ENCODE measurements at places on chromosomes 3 and 15. TPM values are rescaled to one million over a fixed set of nuclear protein-coding genes. Genes with fewer than 3 reads are reported as not detected.

DNA sequence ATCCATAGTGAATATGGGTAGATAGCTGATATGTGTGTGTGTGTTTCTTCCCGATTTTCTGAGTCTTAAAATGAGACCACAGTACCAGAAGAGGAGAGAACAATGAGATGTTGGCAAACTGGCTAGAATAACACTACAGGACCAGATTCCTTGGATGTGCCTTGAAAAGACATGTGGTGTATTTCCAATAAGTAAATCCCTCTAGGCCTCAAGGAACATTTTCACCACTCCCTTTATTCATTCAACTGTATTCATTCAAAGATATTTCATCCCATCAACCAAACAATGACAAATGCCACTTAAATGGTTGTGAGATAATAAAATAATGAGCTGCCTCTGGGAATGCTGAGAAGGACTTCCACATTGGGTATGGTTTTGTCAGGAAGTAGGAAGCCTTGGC is 8.7 kb upstream of the BNC1 start:
- peaks cover 16% of the 10 kb centered on the region for H3K27me3 ChIP-seq
- H3K27ac ChIP-seq = no peak overlapping the region
- no peaks in the 10 kb centered on the region for H3K36me3 ChIP-seq
- no peaks in the 10 kb centered on the region for H3K4me1 ChIP-seq
- DNase-seq = no peak

Gene DGKG
- 0.11 TPM for total RNA-seq

- H3K4me3 ChIP-seq = no peak overlapping the region
- H3K4me1 ChIP-seq = peaks cover 23% of the 10 kb centered on the region
- no peak for DNase-seq
- no peaks in the 10 kb centered on the region for H3K36me3 ChIP-seq
- no peak overlapping the region for H3K27ac ChIP-seq
- peaks cover 13% of the 10 kb centered on the region for H3K27me3 ChIP-seq
These were observed 183.4 kb downstream of the OR4M2 start for GRCh38 chr15:22263738-22264137.

Gene PAK6
- not detected for total RNA-seq

All from naive thymus-derived CD8-positive, alpha-beta T cell (primary cell).